ENCODE measurements at places on chromosomes 2 and 18.

GRCh38 chr2:136373841-136374240 lies 255.9 kb upstream of the CXCR4 start:
- no peak for DNase-seq

DNA sequence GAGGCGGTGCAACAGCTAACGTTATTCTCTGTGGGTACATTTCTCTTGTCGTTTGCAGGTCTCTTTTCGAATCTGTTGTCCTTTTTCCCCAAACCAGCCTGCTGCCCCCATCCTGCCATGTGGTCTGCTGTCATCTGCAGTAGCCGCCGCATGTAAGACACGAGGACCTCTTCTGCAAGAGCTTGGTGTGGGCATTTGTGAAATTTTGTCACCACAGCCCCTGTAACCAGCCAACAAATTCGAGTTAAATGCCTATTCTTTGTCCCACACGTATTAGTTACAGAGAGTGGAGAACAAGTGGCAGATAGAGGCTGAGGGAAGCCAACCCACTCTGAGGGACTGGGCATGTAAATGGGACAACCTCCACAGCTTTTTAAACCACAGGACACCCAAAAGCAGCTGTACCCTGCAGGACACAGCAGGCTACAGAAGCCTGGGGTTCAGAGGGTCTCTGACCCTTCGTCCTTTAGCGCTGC lies 35.0 kb downstream of the ITGA6 start:
- peak; percentile 30 for DNase-seq

GRCh38 chr2:22821458-22821857 lies 563.5 kb upstream of the KLHL29 start:
- no peak for DNase-seq

GRCh38 chr2:64145119-64145518 lies 899 bp upstream of the PELI1 start:
- DNase-seq, result no peak

DNA sequence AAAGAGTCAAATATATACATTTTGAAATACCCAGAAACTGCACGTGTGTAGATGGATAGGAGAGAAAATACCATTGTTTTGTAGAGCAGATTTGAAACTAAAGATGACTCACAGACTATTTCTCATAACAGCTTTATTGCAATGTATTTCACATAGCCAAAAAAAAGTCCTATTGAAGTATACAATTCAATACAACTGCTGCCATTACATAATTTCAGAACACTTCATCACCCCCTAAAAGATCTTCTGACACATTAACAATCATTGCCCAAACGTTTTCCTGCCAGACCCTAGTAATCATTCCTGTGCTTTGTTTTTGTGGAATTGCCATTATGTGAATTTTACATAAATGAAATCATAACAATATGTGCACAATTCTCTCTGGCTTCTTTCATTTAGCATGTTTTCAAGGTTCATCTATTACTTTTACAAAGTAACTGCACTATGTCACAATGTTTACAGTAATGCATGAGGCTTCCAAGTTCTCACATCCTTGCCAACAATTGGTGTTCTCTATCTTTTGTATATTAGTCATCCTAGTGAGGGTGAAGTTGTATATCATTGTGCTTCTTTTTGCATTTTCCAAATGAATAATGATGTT lies 378.6 kb upstream of the CWC22 start:
- DNase-seq, result no peak
